Natural killer cell (primary cell): ENCODE measurements at places on chromosomes 1 and 21.
A peak's percentile ranks its signal among the peaks of the same experiment; 100 is the strongest.

DNA sequence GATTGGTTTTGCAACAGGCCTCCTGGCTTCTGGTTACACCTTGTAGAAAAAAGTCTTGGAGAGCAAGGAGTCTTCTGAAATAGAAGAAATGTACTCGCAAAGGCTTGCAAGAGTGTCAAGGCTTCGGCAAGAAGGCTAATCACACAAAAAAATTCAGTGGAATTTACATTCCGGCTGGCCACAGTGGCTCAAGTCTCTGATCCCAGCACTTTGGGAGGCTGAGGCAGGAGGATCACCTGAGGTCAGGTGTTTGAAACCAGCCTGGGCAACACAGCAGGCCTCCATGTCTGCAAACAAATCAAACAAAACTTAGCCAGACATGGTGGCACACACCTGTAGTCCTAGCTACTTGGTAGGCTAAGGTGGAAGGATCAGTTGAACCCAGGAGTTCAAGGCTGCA lies 7.7 kb upstream of the DOP1B start:
- no peak for DNase-seq

GRCh38 chr1:151934048-151934493 lies 24.8 kb upstream of the THEM4 start:
- peak; percentile 84 for DNase-seq

DNA sequence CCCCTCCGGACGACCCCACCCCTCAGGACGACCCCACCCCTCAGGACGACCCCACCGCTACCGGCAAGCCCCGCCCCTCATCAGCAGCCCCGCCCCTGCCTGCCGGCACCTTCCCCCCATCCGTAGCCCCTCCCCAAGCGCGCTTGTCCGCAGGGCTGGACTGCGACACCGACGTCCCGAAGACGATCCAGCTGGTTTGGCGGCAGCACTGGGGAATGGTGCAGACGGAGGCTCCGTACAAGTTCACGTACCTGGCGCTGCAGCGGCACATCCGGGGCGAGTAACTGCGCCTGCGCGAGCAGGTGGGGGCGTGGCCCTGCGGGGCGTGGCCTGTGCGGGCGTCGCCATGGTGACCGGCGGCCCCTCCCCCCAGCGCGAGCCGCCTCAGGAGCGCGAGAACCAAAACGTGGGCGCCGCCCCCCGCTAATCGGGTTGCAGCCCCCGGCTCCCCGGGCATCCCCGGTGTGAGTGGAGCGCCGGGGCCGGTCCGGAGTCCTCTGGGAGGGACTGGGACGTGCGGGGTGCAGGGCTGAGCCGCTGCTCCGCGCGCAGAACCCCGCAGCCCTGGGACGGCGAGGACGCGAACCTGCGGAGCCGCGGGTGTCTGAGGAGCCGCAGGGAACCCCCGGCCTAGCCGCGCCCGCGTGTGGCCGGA lies 4.9 kb downstream of the RNF223 start:
- DNase-seq: peak; percentile 90

DNA sequence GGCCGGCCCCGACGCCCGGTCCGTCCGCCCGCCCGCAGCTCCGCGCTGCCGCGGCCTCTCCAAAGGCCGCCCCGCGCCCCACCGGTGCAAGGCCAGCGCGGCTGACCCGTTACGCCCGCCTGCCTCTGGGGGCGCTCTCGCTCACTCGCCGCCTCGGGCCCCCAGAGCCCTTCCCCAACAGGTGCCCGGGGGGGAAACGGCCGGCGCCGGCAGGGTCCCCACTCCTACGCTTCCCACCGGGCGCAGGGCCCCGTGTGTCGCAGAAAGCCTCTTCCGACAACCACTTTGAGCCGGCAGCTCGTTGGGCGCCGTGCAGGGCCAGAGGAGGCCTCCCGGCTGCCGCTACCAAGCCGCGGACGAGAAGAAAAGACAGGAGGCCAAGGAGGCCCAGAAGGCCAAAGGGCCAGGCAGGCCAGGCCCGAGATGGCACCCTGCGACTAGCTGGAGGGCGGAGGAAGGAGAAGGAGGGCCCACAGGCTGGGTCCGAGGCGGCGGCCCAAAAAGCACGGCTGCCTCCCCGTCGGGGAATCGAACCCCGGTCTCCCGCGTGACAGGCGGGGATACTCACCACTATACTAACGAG lies 64.9 kb upstream of the FCGR2A start:
- peak; percentile 65 for DNase-seq

DNA sequence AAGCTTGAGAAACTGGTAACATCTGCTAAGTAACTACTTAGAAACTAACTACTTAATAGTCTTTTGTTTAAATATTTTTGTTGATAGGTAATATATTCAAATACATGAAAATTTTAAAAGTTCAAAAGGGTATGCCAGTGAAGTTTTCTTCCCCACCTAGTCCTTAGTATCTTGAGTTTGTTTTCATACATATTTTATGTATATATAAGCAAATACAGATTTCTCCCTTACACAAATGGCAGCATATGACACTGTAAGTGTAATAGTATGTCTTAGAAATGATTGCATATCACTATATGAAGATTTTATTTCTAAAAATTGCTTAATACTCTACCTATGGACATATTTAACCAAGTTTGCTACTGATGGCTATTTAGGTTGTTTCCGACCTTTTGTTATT lies 38.9 kb downstream of the MARK1 start:
- DNase-seq: no peak

GRCh38 chr21:45363921-45364467 lies 41.0 kb upstream of the COL18A1 start:
- DNase-seq: no peak

DNA sequence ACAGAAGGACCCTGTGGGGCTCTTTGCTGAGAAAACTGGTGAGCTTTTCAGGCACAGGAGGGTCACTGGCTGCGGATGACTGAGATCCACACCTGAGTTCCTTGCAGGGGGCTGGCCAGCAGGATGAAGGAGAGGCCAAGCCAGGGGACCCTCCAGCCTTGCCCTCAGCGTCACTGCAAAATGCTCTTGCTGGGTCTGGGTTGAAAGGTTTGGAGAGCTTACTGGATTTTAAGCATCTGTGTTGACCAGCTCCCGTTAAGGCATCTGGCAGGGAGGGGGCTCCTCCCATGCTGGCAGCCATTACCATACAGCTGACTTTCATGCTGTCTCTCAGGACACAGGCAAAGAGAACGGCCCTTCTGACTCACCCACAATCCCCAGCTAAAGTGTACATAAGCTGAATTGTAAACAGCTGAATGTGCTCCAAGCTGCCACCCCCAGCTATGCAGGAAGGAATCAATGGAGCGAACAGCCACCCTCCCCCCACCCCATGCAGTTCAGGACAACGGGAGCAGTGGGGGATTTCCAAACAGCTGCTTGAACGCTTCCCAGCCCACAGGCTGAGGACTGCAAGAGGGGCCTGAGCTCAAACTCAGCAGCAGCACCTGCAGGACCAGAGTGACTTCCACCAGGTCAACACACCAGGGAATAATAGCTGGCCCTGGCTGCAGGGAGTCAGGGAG lies 21.3 kb upstream of the A3GALT2 start:
- no peak for DNase-seq

- DNase-seq: no peak
These were observed 49.7 kb upstream of the RAP1A start for GRCh38 chr1:111569913-111570312.

- DNase-seq: no peak
These were observed 29.4 kb downstream of the SPATA46 start for GRCh38 chr1:162347281-162347680.

GRCh38 chr1:14611792-14612191 lies 13.3 kb downstream of the KAZN start:
- no peak for DNase-seq

DNA sequence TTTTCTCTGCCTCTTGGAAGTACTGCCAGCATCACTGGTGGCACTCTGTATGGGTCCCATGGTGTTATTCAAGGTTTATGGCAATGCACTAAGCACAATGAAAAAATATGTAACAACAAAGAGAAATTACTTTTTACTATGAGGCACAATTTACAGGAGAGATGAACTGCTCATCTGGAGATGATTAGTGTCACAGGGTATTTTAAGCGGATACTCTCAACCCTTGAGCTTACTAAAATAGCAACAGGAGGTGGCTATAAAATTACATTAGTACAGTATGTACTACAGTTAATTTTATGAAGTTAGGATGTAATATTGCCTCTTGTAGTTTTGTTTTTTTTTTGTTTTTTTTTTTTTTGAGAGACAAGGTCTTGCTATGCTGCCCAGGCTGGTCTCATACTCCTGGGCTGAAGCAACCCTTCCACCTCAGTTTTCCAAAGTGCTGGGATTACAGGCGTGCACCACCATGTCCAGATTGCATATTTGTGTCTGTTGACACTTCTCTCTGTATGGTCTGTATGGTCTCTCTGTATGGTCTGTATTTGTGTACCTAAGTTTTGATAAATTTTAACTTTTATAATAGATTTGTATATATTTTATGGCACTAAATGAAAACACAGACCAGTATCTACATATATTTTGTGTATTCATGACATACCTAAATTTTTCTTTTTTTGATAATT lies 175.6 kb upstream of the HP1BP3 start:
- no peak for DNase-seq

DNA sequence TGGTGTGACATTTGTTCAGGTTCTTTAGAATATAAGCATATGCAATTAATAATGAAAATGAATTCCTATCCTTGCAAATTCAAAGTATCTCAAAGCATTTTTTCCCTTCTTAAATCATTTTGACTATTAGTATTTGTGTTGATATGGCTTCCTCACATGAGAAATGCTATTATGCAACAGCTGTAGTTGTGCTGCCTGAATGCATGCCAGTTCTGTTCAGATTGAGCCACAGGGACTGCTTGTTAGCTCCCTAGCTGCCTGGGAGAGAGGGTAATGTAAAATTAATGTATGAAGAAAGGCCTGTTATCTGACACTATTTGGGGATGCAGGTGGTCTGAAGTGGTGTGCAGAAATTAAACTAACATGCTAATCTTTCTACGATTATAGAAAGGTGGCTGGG lies 45.5 kb downstream of the CACHD1 start:
- no peak for DNase-seq

DNA sequence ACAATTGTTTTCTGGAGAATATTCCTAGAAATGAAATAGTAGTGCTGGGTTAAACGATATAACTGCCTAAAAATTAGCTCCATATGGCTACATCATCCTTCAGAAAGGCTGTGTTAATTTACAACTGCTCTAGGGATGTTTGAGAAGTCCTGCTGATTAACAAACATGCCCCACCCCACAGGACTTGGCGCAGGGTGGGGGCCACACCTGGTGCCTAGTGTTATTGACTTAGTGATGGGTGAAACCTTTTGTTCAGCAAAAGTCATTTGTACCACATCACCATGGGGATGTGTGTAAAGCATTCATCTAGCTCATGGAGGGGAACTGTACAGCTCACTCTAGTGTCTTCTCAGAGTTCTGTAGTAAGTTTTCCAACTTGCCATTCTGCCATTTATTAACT lies 492.8 kb downstream of the CAMTA1 start:
- DNase-seq: no peak

- DNase-seq: no peak
These were observed 1222.1 kb upstream of the NCAM2 start for GRCh38 chr21:19776076-19776475.

- DNase-seq: no peak
These were observed 180.3 kb downstream of the DISC1 start for GRCh38 chr1:231806623-231807495.

- no peak for DNase-seq
These were observed 294.0 kb upstream of the PTBP2 start for GRCh38 chr1:96427616-96428015.

- DNase-seq: no peak
These were observed 16.3 kb downstream of the CNIH3 start for GRCh38 chr1:224632381-224632871.

- DNase-seq: peak; percentile 14
These were observed 8.3 kb downstream of the TTLL10 start for GRCh38 chr1:1181938-1182410.

- DNase-seq: no peak
These were observed 41.9 kb downstream of the FAM163A start for GRCh38 chr1:179785031-179785431.
